T-cell (primary cell): ENCODE measurements at places on chromosomes 7 and 10.

DNA sequence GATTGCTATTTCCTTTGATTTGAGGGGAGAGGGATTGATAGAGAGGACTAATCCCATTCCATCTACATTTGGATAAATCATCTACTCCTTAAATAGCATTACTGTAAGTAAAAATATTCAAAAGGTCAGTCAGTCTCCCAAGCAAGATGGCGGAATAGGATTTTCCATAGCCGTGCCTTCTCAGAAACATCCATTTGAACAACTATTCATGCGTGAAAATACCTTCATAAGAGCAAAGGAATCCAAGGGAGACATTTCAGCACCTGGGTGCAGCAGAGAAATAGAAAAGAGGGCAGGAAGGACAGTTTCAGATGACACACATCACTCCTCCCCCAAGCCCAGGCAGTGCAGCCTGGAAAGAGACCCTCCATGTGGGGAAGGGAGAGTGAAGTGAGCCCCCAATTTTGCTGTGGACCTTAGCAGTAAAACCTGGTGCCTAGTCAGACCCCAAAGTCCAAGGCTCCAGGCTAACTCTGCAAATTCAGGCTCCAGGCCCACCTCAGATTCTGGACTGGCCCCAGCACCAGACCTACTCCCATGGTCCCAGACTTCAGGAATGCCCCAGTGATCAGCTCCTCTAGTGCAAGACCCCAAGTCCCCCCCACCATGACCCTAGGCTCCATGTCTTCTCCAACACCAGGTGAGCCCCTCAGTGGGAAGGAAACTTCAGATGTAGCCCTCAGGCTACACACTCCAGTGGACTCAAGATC is 104.3 kb upstream of the LANCL2 start:
- no peak for DNase-seq

- no peak for DNase-seq
Measured at GRCh38 chr7:140594131-140594691, 46.4 kb downstream of the DENND2A start.

DNA sequence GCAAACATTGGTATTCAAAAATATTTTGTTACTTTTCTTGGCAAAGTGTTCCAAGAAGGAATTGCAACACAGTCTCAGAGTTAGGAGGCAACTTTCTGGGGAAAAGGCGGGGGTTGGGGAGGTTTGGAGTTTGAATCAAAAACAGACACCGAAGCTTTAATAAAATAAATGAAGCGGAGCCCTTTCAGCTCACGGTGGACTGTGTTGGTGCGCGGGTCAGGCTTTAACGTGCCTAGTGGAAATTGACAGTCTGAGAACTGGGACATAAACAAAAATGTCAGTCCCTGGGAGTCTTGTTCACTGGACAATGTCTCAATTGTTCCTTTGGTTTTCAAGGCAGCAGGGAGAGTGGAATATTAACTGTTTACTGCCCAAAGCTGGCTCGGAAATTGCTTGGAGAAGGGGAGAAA is 109.3 kb downstream of the TCF7L2 start:
- no peak for DNase-seq

GRCh38 chr10:93807371-93807770 is 49.6 kb downstream of the LGI1 start:
- no peak for DNase-seq

DNA sequence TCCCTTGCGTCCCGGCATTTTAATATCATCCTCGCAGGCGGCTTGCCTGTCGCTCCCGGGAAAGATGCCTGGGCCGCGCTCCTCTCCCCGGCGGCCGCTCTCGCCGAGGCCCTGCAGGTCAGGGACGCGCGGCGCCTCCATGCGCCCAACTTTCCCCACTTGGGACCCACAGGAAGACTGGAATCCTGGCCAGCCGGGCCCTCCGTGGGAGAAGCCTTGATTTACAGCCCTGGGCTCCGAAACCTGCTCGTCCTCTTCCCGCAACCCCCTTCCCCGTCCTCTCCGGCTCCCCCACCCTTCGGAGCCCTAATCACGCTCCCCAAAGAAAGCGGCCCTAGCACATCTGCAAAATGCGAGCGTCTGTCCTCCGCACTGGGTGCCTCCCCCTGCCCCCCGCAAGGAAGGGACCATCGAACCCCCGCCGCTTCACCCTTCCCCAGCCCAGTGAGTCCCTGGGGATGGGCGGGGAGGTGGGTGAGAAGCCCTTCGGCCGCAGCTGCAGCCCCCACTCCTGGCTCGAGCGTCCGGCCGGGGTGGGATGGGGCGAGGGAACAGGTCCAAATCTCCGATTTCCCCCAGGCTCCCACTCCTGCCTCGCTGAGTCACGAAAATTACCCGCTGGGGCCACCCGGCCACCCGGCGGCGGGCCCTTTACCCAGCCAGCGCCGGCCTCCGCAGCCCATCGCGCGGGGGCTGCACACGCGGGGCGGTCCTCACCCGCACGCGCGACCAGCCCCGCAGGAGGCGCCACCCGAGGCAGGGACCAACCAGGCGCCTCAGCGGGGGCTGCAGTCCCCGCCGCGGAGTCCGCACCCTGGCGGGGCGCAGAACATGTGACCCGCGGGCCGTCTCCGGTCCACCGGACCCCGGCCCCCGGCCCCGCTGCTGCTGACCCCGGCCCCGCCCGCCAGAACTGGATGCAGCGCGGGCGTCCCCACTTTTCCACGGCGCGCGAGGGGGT is 695 bp downstream of the HSPA12A start:
- DNase-seq: no peak

- no peak for DNase-seq
Measured at GRCh38 chr10:45180946-45181875, 134.2 kb downstream of the OR13A1 start.

- DNase-seq: no peak
Measured at GRCh38 chr7:132964876-132965275, 117.0 kb downstream of the CHCHD3 start.
